ENCODE measurements at places on chromosomes 2 and 18.

DNA sequence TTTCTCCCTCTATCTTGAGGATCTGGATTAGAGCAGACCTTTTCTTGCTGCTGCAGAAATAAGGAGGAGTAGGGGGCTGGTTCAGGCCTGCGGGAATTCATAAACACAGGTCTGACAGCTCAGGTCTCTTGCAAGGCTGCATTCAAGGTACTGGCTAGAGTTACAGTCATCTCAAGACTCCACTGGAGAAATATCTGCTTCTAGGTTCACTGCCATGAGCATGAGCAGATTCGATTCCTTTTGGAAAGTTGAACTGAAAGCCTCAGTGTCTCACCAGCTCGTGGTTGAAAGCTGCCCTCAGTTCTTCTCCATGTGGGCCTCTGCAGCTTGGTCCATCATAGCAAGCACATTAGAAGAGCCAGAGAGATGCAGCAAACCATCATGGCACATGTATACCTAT lies 124.4 kb upstream of the SETBP1 start:
- no peak for DNase-seq

GRCh38 chr18:8669571-8669970 lies 35.8 kb upstream of the MTCL1 start:
- DNase-seq: no peak

DNA sequence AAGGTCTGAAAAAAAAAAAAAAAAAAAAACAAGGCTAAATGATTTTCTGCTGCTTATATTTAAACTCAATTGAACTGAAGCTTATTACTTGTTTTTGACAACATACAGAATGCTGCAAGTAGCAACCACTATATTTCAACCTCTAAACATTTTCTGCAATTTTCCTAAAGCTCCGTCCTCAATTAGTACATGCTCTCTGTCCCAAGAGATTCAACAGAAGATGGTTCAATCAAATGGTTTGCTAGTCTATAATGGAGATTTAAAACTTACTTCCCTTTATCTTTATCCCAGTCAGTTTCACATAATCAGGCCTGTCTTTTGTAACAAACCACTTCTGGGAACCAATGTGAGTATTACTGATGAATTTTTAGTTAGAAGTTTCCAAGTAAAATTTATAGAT lies 485.1 kb upstream of the CDH7 start:
- no peak for DNase-seq

GRCh38 chr18:75114231-75114764 lies 94.6 kb downstream of the PTGR3 start:
- no peak for DNase-seq

DNA sequence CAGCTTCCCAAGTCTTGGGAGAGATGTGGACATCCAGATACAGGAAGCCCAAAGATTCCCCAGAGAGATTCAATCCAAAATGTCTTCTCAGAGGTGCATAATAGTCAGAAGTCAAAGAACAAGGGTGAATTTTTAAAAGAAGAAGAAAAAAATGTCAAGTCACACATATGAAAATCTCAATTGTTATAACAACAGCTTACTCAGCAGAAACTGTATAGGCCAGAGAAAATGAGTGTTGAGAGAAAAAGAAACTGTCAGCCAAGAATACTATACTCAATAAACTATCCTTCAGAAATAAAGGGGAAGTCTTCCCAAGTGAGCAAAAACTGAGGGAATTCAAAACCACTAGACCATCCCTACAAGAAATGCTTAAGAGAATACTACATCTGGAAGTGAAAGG lies 612.9 kb upstream of the POU3F3 start:
- no peak for DNase-seq
